ENCODE measurements at places on chromosomes 2 and 18.

GRCh38 chr2:43764086-43764705, 9.6 kb upstream of the DYNC2LI1 start:
- no peak for DNase-seq

- no peak for DNase-seq
Observed at GRCh38 chr18:27276886-27277285, 91.8 kb upstream of the CHST9 start.

GRCh38 chr2:117217145-117217544, 597.3 kb upstream of the DDX18 start:
- no peak for DNase-seq

DNA sequence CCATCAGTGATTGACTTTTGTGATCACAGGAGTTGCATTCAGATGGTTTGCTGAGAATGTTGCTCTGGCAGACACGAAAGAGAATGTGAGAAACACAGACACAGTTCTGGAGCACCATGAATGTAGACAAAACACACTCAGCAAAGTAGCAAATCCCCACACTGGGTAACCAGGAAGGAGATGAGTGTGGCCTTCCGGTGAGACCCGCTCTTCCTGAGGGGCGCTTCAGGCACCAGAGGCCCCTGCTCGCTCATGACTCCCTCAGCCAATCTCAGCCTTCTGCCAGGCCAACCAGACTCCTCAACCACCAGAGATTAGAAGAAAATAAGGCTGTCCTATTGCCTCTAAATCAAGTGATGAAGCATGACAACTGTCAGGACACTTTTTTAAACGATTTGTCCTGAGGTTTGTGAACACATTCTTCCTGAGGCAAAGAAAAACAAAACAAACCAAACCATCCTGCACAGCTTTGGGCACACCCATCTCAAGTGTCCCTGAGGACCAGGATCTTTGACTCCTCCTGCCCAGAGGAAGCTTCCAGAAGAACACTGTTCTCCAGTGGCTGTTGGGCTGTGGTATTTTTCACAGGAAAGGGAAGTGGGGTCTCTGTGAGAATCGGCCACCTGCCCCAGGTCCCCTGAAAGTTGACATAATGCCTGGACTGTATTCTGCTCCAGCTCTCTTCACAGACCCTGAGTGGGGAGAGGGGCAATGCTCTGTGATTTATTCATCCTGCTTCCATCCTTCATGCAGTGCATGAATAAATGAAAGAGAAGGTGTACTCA, 152.8 kb downstream of the BCL11A start:
- no peak for DNase-seq

DNA sequence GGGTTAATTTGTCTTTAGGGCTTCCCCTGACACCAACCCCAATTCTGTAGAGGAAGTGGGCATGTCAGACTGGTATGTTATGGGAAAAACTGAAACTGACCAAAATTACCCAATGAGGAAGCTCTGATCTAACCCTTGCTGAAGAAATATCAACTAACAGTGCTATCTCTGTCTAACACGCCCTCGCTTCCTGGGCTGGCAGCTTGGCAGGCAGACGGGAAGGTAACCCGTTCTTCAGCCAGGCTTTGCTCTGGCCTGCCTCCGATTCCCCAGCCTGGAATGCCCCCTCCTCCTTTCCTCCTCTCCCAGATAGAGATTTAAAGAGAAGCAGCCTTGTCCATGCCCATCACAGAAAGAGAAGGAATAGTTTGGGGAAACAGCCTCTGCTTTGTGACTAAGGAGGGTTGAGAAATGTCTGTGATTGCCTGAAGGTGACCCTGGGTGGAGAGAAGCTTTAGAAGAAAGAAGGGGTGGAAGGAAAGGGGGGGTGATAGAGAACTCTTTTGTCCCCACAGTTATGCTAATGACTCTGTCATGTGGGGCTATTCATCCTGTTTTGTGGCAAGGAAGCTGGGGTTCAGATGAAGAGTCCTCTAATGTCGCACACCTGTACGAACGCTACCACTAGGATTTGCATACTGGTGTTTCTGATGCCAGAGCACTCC, 15.4 kb downstream of the HK2 start:
- DNase-seq = peak; percentile 60
